ENCODE measurements at places on chromosomes 1 and 21.

- no peak for DNase-seq
Measured at GRCh38 chr1:166090244-166090643, 76.6 kb downstream of the FAM78B start.

DNA sequence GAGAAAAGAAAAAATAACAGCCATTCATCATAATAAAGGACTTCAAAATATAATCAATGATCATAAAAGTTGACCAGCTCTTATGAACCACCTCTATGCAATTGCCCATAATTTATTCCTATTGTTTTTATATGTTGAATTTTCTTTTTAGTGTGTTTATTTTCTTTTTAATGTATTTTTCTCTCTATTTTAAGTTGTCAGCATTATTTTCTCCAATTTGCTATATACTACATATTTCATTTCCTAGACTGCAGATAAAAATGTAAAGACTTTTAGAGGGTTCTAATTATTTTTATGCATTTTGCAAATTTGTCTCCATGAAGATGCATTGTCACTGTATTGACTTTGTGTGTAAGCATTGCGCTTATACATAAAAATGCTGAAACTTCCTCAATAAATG is 58.4 kb downstream of the MROH9 start:
- DNase-seq: no peak

DNA sequence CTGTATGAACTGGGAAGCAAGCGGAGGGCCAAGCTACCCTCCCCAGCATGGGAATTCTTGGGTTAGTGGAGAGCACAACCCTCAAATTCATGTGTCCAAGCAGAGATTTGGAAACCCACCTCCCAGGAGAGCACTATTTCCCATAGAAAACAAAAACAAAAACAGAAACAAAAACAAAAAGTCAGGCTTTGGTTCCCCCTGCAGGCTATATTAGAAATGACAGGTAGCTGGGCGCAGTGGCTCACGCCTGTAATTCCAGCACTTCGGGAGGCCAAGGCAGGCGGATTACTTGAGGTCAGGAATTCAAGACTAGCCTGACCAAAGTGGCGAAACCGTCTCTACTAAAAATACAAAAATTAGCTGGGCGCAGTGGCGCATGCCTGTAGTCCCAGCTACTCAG is 10.8 kb downstream of the MINDY1 start:
- DNase-seq: no peak

DNA sequence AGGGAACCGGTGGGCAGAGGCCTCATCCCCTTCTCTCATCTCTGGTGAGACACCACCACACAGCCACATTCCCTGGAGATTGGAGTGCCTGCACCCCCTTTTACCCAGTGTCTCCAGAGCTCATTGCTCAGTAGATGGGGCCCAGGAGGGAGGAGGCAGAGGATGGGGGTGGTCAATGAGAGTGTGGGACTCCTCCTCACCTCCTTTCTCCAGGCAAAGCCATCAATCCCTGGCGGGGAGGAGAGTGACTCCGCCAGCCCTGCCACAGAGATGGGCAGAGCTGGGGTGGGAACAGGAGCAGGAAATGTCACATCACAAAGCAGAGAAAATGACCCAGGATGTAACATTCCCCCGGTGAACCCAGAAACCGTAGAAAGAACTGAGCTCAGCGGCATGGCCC is 117.2 kb downstream of the MATN1 start:
- DNase-seq: no peak

DNA sequence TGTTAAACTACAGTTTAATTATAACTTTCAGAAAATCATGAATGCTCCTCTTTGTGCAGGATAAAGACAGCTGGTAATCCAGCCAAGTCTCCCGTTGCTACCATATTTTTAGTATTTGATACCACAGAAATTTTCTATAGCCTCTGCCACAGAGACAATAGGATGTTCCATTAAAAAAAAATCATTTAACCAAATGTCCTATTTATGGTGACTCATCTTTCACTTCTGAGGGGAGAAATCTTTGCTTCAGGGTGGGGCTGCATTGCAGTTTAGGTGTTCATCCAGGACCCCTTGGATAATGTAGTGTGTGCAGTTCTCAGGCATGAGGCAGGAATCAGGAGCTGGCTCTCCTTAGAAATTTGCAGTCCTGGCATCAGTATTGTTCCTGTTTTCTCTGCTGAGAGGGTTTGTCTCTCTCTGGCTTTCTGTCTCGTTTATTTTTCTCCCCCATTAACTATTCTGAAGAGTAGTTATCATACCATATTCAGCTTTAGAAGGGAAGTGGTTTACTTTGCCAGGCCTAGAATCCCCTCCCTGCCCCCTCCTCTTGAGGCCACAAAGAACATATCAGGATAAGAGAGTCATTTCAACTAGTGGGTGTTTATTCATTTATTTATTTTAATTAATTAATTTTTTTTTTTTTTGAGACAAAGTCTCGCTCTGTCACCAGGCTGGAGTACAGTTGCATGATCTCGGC is 3.1 kb downstream of the PRUNE1 start:
- no peak for DNase-seq

- peak; percentile 94 for DNase-seq
Measured at GRCh38 chr1:183164340-183164739, 21.7 kb upstream of the LAMC2 start.

- DNase-seq: no peak
Measured at GRCh38 chr1:38129971-38130370, 83.4 kb upstream of the POU3F1 start.

GRCh38 chr1:41356752-41357151 is 4.5 kb upstream of the FOXO6 start:
- no peak for DNase-seq

DNA sequence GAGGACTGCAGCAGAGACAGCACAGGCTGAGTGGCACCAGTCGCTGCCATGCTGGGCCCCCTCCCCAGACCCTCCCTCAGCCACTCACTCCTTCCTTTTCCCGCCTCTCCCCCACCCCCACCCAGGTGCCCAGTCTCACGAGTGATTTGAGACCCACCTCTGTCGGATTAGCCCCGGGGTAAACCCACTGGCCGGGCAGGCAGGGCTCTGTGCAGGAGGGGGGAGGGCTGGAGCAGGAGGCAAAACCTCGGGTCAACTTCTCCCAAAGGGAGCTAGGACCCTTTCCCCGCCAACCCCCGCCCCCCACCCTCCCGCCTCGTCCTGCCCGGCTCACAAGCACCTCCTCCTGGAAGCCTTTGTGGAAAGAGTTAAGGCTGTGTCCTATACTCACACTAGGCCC is 3.5 kb upstream of the MRPL24 start:
- DNase-seq: no peak

DNA sequence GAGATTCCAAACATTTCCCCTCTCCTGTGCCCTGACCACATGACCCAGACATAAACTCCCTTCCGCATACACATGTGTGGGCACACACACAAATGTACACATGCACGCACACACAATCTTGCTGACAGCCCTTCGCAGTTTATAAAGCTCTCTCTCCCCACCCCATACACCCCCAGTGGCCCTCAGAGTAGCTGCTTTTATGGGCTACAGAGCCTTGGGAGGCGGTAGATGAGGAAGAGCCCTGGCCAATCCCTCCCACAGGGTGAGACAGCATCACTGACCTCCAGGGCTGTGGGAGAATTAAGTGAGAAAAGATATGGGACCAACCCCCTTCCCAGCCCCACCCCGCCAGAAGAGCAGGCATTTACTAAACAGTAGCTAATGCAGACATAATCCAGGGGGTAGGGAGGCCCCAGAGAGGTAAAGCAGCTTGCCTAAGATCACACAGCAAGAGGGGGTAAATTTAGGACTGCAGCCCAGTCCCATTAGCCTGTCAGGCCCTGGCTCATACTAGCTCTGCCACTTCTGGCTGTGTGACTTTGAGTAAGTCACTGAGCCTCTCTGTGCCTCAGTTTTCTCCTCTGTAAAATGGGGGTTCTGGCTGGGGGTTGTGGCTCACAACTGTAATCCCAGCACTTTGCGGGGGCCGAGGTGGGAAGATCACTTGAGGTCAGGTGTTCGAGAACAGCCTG is 5.1 kb downstream of the SDC3 start:
- no peak for DNase-seq

DNA sequence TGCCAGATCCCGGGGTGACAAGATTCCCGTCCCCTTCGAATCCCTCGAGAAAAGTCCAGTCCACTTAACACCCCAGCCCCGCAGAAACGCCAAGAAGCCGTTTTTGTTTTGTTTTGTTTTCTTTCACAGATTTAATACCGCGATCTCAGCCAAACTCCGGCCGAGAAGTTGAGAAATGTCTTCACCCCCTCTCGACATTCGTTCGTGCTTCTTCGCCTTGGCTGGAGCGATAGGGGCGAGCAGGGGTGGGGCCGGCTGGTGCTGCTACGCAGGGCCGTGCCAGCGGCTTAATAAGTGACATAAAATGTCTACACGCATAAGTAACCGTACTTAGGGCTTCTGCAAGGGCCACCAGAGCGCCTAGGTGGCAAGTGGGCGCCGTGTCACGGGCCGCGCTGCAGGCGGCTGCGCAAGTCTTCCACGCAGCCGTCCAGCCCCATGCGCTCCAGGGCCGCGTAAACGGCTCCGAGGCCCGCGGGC is 4.9 kb downstream of the TNFRSF25 start:
- DNase-seq: no peak

GRCh38 chr21:44751799-44752636 is 40.6 kb upstream of the TSPEAR start:
- no peak for DNase-seq

- DNase-seq: peak; percentile 68
Measured at GRCh38 chr1:93080179-93080823, 1.2 kb downstream of the MTF2 start.

DNA sequence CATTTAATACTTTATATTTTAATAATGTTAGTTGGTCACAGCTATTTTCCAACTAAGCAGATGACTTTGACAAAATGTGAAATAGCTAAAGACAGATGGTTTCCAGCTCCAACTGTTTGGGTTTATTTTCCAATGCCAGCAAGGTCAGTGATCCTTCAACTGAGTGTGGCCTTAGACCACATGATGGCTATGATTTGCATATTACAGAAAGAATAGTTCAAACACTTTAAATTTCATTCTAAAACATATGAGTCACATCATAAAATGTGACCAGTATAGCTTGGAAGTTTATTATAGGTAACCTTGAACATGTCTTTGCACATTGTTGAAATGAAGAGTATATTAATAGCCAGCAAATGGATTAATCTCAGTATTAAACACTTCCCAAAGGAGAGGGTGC is 454.0 kb upstream of the C1orf87 start:
- no peak for DNase-seq

DNA sequence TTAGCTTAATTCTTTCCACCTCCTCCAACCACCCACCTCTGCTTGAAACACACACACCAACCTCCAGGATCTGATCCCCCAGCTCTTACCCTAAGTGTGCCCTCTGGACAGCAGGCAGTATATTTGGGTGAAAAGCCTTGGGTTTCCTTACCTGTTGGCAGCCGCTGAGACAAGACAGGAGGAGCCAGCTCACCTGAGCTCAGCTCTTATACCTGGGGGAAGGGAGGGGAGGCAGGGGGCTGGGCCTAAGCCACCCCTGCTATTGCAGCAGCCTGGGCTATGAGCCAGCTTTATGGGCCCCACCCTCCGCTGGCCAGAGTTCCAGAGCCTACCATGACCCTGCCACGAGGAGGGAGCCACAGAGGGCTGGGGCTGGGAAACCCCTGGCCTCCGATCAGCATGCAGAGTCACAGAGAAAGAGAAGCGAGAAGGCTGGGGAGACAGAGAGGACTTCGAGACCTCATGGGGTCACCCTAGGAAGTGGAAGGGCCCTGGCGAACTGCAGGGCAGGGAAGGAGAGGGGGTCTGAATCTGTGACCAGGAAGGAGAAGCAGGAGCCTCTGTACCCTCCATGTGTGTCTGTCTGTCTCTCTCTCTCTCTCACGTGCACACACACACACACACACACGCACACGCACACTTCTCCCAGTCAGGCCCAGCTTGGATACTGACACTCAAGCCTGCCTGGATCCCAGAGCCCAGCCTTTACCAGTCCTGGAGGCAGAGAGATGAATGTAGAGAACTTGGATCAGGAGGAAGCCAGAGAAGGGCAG is at the start of gene S100A14:
Gene S100A14 (minus strand): TSS at position 182 of the 773 bp plus-strand sequence. CDS start 467 bp downstream, outside the sequence.
- peak; percentile 93 for DNase-seq

DNA sequence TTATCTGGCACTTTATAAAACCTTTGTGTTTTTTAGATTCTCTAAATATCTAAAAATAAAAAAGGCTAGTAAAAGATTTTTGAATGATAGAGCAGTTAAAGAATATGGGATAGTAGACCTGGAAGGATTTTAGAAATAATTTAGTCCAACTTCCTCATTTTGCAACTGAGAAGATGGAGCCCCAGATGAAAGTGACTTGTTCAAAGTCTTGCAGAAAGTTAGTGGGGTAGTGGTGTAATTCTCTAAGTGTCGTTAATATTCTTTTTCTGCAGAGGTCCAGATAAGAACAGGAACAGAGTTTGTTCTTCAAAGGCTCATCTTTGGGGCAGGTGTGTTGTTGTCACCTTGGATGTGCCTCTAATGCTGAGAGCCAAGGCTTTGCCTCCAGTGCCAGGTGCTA is 159.5 kb downstream of the DISC1 start:
- DNase-seq: no peak

GRCh38 chr1:26856604-26857469 is 6.1 kb upstream of the SFN start:
- peak; percentile 31 for DNase-seq

GRCh38 chr1:50700621-50701020 is 259.4 kb downstream of the FAF1 start:
- no peak for DNase-seq

DNA sequence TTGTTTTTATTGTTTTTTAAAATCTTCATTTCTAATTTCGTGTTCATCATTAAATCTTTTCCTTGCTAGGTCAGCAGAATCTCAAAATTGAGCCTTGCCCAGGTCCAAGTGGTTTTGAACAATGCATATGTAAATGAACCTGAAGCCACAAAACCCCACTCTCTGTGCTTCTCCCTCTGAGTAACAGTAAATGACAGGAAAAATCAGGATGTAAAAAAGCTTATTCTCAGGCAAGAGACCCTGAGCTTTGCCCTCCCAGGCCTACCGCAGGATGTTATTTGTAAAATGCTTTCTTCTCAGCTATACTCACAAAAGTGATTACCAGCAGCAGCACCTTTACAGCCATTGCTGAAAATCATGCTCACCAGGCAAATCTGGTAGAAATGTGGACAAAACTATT is 47.6 kb downstream of the TYW3 start:
- DNase-seq: no peak

- DNase-seq: peak; percentile 53
Measured at GRCh38 chr1:43586136-43586731, 55.6 kb downstream of the PTPRF start.

GRCh38 chr1:213983493-213984386 is 4.0 kb upstream of the PROX1 start:
- DNase-seq: no peak
